Stimulated activated naive CD8-positive, alpha-beta T cell treated with anti-CD3 and anti-CD28 coated beads, Interleukin-15, amount 100 ng/mL, for 72 hours (primary cell): ENCODE measurements at places on chromosomes 2 and 18.
A peak's percentile ranks its signal among the peaks of the same experiment; 100 is the strongest.

GRCh38 chr2:164782323-164782722 is 59.3 kb downstream of the COBLL1 start:
- DNase-seq, result no peak

- DNase-seq, result no peak
These were observed 112.0 kb upstream of the CTDP1 start for GRCh38 chr18:79567481-79568147.

DNA sequence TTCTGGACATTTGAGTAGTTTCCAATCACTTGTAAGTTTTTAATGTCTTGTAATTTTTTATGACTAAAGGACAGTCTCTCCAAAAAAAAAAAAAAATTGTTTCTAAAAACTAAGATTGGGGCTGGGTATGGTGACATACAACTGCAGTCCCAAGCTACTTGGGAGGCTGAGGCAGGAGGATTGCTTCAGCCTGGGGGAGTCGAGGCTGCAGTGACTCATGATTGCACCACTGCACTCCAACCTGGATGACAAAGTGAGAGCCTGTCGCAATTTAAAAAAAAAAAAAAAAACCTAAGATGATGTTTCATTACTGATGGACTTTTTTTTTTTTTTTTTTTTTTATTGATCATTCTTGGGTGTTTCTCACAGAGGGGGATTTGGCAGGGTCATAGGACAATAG is 34.4 kb upstream of the PKDCC start:
- no peak for DNase-seq

DNA sequence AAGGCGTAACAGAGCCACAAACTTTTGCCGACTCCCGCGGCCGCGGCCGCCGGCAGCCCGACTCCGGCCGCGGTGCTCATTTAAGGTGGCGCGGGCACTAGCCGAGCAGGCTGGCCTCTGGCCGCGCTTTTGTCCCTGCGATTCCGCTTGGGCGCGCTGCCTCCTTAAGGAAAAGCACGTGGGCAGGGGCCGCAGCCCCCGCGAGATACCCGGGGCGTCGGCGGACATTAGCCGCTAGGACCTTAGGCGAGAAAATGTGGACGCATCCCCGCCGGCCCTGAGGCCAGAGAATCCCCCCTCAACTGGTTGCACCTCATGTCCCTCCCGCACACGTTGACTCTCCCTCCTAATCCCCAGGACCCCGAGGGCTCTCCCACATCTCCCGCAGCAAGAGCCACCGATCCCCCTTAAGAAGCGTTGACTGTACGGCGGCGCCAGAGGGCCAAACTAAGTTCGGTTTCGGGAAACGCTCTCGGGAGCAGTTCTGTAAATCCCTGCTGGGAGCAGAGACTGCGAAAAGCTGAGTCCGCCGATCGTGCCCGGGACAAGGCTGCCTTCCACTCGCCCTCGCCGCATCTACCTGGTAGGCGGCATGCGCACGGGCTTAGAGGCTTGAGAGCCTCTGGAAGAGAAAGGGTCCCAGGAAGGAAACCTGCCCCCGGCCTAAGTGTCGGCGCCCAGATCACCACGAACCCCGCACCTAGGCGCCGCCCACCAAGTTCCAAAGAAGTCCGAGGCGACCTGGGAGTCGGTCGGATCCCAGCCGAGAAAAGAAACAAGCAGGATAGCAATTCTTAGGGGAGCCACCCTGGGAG is 1.8 kb upstream of the SATB2 start:
- peak; percentile 68 for DNase-seq

- no peak for DNase-seq
These were observed 41.5 kb upstream of the DSC1 start for GRCh38 chr18:31204166-31204565.

GRCh38 chr2:197209742-197210408 is 100.7 kb downstream of the ANKRD44 start:
- DNase-seq, result no peak

GRCh38 chr2:9057939-9058761 is 54.7 kb upstream of the MBOAT2 start:
- DNase-seq, result no peak

- no peak for DNase-seq
These were observed 47.9 kb downstream of the LRRFIP1 start for GRCh38 chr2:237675316-237675715.

GRCh38 chr2:166351319-166351718 is 24.4 kb downstream of the SCN9A start:
- no peak for DNase-seq

- DNase-seq, result no peak
These were observed 177.7 kb downstream of the SEPTIN10 start for GRCh38 chr2:109435901-109436598.

- no peak for DNase-seq
These were observed 46.2 kb downstream of the ARHGAP15 start for GRCh38 chr2:143175438-143175837.

DNA sequence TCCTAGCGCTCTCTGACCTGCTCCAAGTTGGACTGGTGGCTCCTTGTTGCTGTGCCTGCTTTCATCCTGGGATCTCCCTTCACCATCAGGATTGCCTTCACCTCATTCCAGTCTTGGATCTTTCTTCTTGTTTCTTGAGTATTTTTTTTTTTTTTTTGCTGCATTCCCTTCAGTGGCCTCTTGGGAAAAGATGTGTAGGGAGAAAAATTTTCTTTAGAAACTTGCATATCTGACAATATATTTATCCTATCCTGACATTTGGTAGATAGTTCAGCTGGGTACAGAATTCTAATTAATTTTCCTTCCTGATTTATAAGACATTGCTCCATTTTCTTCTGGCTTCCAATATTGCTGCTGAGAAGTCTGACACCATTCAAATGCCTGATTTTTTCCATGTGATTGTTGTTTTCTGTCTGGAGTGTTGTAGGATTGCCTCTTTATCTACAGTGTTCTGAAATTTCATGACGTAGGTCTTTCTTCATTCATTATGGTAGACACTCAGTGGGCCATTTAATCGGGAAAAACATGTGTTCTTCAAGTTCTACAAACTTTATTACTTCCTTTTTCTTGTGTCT is 23.0 kb upstream of the IL1A start:
- DNase-seq, result no peak

- DNase-seq, result no peak
These were observed 94.5 kb upstream of the TMEM178A start for GRCh38 chr2:39571111-39571731.

DNA sequence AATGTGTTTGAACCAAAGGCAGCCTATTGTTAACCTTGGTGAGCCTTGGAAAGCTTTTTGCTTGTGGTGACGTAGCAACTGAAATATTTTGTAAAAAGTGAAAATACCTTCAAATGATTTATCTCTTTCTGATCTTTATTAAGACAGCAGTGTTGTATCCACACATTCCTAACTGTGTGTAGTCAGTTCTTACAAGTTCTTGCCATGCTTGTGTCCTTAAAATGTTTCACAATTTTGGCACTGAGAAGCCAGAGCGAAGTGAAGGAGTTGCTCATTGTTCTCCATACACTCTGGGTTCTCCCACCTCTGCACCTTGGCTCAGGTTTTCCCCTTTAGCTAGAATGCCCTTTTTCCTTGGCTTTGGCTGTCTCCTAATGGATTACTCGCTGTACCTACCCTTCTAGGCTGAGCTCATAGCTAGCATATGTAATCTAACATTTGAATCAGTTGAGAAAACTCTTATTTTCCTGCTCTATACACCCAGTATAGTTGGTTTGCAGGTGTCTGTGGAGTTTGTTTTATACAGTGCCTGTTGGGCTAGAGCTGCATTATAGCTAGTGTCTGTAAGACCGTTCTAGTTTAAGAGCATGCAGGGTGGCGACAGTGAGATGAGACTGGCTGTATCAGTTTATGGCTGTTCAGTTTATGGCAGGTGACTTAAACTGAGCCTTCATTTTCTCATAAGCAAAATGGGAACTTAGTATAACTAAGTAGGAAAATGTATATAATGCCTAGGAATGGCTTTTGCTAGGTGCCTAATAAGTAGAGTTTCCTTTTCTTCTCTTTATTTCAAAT is 45.5 kb downstream of the FMNL2 start:
- no peak for DNase-seq

DNA sequence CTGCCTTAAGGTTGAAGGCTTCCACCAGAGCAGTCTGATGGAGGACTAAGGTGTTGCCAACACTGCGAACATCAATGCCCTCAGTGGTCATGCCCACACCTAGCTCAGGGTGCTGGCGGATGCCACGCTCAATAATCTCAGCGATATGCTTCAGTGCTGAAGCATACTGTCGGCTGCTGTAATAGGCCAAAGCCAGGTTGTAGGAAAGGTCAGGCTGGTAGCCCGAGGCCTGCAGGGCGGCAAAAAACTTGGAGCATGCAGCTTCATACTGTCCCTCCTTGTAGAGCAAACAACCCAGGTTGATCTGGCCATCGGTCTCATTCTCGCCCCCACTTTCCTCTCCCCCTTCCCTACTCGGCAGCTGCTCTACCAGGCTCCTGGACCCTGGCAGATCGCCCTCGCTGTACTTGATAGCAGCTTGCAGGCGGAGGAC is 159.4 kb downstream of the AGPS start:
- no peak for DNase-seq

GRCh38 chr18:44548291-44549221 is 132.1 kb upstream of the SETBP1 start:
- no peak for DNase-seq

GRCh38 chr18:58754544-58755068 is 83.3 kb downstream of the MALT1 start:
- DNase-seq, result no peak

- DNase-seq, result no peak
These were observed 3.1 kb downstream of the SP3 start for GRCh38 chr2:173962031-173962430.

DNA sequence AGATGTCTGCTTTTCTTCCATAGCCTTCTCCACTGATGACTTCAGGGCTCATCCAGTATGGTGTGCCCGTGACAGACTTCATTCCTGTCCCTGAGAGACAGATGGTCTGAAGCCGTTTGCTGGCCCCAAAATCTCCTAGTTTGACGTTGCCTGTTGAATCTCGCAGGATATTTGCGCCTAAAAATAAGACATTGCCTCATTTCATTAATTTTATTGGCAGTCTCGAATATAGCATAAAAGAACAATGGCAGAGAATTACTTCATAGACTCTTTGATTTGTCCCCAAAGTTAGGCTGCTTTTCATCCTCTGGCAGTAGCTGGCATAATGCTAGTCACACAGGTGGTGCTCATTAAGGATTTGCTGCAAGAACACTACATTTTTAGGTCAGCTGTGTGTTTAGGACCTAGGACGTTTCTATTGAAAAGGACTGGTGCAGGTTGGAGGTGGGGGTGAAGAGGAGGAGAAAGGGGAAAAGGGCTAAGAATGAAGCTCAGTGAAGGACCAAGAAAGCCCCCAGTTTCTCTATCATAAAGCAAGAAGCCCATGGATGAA is 14.7 kb upstream of the ERCC3 start:
- no peak for DNase-seq

- no peak for DNase-seq
These were observed 24.9 kb upstream of the RMND5A start for GRCh38 chr2:86695053-86695691.

DNA sequence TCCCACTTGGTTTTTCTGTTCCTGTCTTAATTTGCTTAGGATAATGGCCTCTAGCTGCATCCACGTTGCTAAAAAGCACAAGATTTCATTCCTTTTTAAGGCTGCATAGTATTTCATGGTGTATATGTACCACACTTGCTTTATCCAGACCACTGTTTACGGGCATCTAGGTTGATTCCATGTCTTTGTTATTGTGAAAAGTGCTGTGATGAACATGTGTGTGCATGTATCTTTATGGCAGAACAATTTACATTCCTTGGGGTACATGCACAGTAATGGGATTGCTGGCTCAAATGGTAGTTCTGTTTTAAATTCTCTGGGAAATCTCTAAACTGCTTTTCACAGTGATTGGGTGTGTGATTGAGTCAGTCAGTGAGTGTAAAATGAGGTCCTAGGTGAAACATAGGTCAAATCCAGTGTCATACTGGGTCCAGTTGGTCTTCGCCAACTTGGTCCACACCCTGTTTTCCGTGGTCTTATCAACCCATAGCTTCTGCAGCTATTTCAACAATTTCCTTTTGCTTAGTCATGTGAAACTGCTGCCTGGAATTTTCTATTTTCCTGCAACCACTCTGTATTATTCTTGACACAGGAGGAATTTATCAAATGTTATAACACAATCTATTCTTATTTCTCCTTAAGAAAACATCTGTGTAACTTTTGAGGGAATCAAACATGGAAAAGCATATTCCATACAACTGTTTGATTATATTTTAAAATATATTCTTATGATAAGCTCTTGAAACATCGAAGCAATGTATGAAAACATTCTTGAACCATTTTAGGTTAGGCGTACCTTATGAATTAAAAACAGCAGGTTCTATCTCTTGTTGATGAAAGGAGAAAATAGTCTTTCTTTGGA is 82.9 kb downstream of the ADCYAP1 start:
- DNase-seq, result no peak

- no peak for DNase-seq
These were observed 68.1 kb upstream of the PELI1 start for GRCh38 chr2:64212346-64212745.

DNA sequence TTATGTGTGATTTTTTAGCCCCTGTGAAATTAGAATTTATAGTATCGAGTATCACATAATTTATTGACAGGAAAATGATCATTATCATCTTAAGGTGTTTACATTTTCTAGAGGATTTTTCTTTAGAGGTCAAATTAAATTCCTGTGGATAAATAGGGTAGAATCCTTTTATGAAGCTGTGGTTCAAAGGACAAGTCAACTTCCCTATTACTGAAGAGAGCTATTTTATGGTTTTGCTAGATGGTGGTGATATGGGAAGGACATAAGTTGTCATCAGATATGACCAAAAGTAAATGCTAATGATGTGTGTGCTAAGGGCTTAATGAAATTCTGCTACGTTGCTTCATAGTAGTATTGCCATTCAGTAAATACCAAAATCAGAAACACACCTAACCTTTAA is 80.1 kb downstream of the EML4 start:
- no peak for DNase-seq

DNA sequence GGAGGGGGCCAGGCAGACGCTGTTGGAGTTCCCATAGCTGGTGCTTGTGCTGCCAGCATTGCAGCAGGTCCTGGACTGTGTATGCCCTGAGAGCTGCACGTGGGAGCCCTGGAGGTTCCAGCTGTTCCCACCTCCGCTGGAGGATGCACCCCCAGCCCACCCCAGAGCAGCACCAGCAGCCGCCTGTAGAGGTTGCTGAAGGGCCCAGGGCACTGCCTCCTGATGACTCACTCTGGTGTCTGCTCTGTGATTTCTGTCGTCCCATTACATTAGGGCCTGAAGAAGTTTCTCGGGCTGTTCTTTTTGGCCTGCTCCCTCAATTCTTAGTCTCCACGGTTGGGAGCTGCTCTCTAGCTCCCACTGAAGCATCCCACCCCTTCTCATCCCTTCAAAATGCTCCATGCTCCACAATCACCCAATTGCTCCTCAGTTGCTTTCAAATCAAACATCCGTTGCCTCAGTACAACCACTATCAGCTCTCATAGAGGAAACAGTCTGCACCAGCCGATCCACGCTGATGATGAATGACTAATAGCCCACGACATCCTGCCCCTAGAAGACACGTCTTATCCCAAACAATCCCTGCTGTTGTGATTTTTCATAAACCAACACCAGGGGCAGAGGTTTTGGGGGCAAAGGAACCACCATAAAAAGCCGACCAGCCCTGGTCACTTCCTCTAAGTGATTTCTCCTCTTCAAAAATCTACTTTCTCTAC is 65.2 kb upstream of the RNF152 start:
- DNase-seq, result no peak

GRCh38 chr2:186590350-186590758 is 498 bp downstream of the ITGAV start:
- DNase-seq, result no peak
